ENCODE measurements at places on chromosomes 1 and 21.

- DNase-seq = no peak
Observed at GRCh38 chr1:86069757-86070145, 86.8 kb downstream of the COL24A1 start.

GRCh38 chr1:237809099-237809498 is 81.6 kb downstream of the ZP4 start:
- no peak for DNase-seq

DNA sequence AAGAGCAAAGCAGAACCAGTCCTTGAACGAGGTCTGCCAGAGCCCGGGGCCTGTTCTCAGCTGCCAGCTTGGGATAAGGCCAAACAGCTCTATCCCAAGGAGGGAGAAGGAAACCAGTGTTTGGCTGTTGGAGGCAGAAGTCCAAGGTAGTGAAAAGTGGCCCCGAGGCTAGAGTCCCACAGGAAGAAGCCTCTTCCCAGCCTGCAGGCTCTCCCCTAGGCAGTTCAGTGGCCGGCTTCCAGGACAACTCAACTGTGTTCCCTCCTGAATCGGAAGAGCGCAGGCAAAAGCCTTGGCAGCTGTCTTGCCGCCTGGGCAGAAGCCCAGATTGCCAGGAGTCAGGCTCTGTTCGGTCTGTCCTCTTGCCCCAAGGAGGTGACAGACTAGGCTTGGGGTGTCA is 19.3 kb downstream of the QSOX1 start:
- no peak for DNase-seq

DNA sequence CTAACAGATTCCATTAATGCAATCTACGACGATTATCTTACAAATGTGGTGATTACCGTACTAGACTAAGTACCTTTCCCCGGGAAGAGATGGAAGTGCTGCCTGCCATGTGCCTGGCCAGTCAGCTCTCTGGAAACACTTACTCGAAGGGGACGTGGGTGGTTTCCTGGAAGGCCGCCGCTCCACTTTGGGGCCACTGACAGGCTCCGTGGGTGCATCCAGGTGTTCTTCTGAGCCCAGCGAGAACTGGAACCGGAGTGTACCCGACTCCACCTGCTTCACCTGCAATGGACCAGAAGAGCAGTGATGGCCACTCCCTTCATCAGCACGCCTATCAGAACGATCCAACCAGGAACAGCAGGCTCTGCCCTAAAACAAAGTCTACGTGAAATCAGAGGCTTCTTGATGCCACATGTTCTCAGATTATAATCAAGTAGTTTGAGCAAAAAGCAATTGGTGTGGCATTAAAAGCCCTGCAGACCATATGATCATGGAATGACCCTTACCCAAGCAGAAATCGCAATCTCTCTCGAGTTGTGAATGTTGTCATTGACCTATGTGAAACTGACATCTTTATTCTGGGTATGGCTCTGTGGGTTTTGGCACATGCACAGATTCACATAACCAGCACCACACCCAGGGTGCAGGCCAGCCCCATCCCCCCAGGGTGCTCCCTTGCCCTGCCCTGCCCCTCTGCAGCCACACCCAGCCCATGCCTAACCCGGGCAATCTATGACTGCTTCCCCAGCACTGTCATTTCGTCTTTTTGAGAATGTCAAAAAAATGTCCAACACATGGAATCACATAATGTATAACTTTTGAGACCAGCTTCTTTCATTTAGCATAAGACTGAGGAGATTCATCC is 64.5 kb downstream of the NPHP4 start:
- no peak for DNase-seq

- no peak for DNase-seq
Observed at GRCh38 chr1:224733027-224733911, 117.2 kb downstream of the CNIH3 start.

DNA sequence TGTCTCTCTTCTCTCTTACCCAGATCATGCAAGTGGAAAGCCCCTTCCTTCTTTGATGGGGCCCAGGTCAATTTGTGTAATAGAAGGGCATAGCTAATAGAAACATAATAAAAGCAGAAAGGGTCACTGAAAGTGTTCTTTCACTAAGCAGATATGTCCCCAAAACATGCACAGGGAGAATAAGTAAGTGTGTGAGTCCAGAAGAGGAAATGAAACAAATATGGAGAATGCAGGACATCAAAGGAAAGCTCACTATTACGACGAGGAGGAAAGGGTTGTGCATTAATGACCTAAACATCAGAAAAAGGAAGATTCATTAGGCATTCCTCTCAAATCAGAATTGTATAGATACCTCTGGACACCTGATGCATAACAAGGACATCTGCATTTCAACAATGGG is 81.4 kb upstream of the SMYD2 start:
- DNase-seq = no peak

GRCh38 chr1:10664251-10664650 is 132.2 kb downstream of the CASZ1 start:
- no peak for DNase-seq

DNA sequence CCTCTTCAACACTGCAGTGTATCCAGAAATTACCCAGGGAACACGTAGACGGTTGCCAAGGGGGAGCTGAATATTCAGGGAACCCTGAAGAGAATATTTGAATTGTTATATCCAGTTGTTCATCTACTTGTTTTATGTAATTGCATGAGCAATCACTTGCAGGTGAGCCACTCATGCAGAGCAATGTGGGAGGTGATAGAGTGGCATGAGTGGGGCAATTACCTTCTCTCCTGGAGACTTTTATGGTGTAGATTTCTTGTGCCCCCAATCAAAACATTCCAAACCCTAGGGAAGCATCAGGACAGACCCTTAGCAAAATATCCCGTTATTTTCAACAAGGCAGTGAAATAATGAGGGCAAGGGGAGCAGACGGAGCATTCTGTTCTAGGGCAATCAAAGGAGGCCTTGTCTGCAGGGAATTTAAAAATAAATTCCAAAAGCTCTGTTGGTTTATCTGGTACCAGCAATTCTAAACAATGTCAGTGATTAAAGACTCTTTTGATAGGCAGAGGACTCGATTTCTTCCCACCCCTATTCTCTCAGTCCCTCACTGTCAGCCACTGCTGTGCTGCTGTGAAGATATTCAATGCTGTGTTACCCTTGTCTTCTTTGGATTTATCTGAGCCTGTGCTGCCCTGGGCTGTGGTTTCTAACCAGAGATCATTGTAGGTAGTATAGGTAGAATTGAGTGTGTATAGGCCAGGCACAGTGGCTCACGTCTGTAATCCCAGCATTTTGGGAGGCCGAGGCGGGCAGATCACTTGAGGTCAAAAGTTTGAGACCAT is 180.2 kb upstream of the MAP1LC3C start:
- DNase-seq = no peak

GRCh38 chr1:211603191-211603701 is 24.3 kb upstream of the SLC30A1 start:
- DNase-seq = no peak

DNA sequence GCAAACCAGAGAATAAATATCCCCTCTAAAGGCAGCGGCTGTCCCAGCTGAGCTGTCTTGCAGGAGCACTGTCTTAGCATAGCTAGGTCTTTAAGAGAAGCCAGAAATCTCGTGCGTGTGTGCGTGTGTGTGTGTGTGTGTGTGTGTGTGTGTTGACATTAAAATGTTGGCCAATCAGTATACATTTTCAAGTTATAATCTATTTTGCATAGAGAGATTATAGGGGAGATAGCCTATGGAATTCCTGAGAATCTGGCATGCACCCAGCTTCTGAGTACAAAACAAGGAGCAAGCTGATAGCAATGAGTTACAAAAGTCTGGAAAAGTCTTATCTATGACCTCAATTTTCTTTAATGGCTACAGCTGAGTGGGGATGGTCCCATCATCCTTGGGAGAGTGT is 17.7 kb downstream of the METTL13 start:
- no peak for DNase-seq

GRCh38 chr1:194598098-194598497 is 1411.7 kb upstream of the B3GALT2 start:
- DNase-seq = no peak

- DNase-seq = no peak
Observed at GRCh38 chr1:187157115-187157514, 328.4 kb downstream of the PLA2G4A start.

- no peak for DNase-seq
Observed at GRCh38 chr1:181173761-181174447, 85.4 kb downstream of the IER5 start.
